Stimulated activated naive CD8-positive, alpha-beta T cell treated with anti-CD3 and anti-CD28 coated beads, Interleukin-15, Interleukin-2, amounts not matched to agents 100 U/mL and 50 U/mL, for 24 hours (primary cell): ENCODE measurements at places on chromosomes 3 and 15.

- DNase-seq = no peak
Observed at GRCh38 chr3:190741788-190742187, 120.7 kb downstream of the GMNC start.

- DNase-seq = no peak
Observed at GRCh38 chr3:4351872-4352271, 48.7 kb downstream of the SETMAR start.

- DNase-seq = peak; percentile 16
Observed at GRCh38 chr3:190883973-190884832, 21.7 kb upstream of the GMNC start.

DNA sequence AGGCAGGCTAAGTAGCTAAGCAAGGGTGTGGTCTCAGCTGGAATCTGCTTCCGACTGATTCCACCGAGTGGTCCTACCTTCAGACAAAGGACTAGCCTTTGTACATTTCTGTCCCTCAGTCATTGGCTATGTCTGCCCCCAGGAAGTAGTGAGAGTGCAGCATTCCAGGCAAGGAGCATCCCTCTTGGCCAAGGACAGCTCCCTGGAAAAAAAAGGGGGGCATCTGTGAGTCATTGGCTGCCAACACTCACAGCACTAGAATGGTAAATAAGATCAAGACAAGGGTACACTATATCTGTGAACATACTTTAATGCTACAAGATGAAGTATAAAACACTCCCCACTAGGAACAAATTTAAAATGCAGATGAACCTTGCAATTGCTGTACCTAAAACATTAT, 66.8 kb downstream of the STAC start:
- no peak for DNase-seq

- peak; percentile 13 for DNase-seq
Observed at GRCh38 chr15:98651581-98652220, 3.4 kb downstream of the IGF1R start.
